ENCODE measurements at places on chromosomes 12 and 14.

- DNase-seq: no peak
Observed at GRCh38 chr14:83289390-83289789, 1755.7 kb upstream of the SEL1L start.

DNA sequence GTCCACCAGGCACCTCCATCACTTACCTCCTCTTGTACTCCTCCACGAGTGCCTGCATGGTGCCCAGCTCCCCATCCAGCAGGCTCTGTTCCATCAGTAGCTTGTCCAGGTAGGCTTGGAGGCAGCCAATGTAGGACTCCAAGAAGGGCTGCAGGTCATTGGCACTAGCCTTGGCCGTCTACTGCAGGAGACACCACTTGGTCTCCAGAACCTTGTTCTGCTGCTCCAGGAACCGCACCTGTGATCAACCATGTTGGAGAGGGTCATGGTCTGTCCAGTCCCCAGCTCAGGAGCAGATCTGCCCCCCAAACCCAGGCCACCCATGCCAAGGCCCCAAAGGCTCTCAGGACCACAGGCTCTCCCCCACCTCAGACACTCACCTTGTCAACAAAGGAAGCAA lies 23.9 kb downstream of the KRT76 start:
- no peak for DNase-seq

- DNase-seq: no peak
Observed at GRCh38 chr12:111368291-111368787, 556 bp downstream of the PHETA1 start.

DNA sequence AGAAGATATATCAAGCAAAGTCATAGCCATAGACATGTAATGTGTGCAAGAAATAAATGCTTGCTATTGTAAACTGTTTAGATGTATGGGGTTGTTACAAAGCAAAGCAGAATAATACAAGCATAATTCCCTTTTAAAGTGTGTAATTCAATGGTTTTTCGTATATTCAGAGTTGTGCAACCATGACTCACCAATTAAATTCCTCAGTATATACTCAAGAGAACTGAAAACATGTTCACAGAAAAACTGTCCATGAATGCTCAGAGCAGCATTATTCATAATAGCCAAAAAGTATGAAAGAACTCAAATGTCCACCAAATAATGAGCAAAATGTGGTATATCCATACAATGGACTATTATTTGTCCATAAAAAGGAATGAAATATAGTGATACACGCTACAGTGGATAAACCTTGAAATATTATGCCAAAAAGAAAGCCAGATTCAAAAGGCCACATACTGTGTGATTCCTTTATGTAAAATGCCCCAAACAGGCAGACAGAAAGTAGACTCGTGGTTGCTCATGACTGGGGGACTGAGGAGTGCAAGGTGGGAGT lies 9.3 kb downstream of the GXYLT1 start:
- no peak for DNase-seq

DNA sequence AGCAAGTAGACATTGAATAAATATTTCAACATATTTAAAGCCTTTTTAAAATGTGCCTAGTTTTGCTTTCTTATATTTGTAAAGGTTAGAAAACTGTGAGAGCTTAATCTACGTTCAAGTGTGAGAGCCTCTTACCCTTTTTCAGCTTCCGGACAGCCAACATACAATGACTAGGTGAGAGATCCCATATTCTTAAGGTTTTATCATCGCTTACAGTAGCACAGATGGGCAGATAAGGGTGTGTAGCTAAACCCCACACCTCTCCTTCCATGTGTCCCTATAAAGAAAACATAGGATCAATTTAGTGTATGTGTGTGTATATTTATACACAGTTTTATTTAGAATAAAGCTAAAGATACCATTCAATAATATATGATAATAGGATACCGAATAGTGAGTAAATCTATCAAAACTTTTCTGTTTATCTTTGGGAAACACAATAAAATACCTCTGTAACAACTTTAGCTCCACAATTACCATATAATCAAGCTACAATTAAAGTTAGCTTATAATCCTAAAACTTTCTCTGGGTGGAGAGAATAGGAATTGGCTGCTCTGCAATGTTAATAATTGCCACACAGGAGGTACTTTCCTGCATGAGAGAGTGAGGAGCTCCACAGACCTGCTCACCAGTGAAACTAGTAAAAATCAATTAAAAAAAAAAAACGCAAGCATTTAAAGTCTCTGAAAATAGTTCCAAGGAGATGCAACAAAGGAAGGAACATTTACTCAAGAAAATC lies 110.8 kb downstream of the EML5 start:
- DNase-seq: no peak

- no peak for DNase-seq
Observed at GRCh38 chr12:49979791-49980190, 7.0 kb downstream of the AQP6 start.

DNA sequence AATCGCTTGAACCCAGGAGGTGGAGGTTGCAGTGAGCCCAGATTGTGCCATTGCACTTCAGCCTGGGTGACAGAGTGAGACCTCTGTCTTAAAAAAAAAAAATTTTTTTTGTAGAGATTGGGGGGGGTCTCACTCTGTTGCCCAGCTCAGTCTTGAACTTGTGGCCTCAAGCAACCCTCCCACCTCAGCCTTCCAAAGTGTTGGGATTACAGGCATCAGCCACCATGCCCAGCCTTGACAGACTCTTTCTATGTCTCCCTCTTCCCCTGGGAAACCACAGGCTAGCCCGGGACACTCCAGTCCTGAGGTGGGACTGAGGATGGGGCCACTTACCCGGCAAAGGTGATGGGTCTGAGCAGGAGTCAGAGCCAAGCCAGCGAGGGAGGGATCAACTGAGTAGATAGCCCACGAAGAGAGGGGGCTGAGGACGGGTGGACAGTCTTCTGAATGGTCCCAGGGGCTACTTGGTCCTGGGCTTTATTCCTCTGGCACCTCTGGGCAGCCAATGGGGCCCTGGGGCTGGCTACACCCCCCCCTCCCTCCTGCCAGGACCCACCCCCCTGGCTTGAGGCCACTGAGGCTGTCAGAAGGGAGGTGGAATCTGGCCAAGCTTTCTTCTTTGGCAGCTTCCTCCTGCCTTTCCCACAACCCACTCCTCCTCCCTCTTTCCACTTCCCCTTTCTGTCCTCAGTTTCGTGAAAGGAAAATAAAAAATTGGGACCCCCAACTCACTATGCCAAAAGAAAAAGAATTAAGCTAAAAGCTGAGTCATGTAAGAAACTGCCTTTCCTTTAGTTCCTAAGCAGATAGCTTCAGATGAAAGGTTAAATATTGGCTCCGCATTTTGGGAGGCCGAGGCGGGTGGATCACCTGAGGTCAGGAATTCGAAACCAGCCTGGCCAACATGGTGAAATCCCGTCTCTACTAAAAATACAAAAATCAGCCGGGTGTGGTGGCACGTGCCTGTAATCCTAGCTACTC lies at the start of gene SDS:
Gene SDS, minus strand, starts transcription at position 453 of the 981 bp plus-strand sequence. CDS start 4,179 bp downstream, outside the sequence.
- DNase-seq: no peak

DNA sequence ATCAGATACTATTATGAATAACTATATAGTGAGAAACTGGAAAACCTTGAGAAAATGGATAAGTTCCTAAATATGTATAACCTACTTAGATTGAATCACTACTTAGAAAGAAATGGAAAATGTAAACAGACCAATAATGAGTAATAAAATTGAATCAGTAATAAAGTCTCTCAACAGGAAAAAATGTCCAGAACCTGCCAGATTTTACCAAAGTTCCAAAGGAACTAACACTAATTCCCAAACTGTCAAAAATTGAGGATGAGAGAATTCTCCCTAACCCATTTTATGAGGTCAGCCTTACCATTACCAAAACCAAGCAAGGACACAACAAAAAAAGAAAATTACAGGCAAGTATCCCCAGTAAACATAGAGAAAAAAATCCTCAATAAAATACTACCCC lies 272.0 kb downstream of the RPAP3 start:
- DNase-seq: no peak

DNA sequence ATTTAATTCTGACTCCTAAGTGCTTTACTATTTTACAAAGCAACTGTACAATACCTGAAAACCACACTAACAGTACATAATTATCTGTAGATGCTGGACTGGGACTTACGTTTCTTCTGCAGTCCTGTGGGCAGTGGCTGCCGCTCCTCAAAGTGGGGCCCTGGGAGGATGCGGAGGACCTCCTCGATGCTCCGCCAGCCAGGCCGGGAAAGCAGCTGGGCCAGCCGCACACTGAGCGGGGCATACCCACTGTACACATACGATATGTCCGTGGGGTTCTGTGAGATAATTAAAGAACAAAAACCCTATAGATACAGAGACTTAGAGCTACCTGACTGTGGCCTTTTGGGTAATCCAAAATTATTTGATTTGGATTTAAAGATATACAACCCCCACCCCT lies 6.8 kb upstream of the DIABLO start:
- DNase-seq: no peak

DNA sequence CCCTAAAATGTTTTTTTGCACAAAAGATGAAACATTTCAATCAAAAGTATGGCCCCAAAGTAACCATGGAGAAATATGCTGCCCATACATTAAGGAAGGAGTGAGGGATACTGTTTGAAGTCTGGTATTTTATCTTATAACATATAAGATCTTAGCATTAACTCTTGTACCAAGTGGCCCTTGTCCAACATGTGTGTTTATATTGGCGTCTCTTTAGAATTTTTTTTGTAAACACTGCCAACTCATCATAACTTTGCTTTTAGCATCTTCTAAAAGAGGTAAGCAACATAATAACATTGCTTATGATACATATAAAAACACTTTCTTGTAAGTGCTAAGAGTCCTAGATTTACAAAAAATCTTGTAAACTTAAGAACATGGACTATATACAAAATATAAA lies 419.7 kb downstream of the ADAMTS20 start:
- DNase-seq: no peak

DNA sequence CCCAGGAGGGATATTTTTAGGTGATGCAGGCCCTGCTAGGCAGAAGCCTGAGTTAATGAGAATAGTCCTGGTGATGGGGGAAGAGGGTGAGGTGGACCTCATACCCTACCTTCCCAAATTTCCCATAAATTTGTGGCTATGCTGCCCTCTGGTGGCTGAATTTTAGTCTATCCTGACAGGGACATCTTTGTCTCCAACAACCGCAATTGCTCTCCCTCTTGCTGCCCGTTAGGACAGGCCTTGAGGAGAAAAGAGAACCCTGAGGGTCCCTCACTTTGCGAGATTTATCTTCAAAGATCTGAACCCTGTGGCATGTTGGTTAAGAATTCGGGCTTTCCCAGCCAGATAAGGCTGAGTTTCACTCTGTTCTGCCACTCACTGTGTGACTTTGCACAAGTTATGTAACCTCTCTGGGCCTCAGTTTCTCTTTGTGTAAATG lies 9.8 kb upstream of the ZNF385A start:
- no peak for DNase-seq

- no peak for DNase-seq
Observed at GRCh38 chr12:40473962-40474361, 218.3 kb upstream of the CNTN1 start.

- no peak for DNase-seq
Observed at GRCh38 chr12:28192125-28192524, 1.9 kb downstream of the CCDC91 start.

- DNase-seq: no peak
Observed at GRCh38 chr12:67833602-67834001, 155.6 kb upstream of the IFNG-AS1 start.

DNA sequence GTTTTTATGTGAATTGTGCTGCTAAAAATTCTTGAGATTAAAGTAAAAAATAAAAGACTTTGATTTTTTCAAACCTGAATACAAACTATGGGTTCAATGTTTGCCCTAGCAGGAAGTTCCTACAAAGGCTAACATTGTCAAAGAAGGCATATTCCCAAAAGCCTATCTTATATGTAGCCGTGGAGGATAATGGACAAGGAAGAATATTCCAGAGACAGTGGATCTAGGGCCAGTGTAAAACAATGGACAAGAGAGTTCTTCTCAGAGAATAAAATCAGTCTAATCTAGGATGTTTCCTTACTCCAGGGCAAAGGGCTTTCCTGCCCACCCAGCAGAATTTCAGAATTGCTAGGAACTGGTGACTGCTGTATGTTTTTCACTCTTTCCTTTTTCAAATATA lies 359.2 kb upstream of the ATP2B1 start:
- no peak for DNase-seq

DNA sequence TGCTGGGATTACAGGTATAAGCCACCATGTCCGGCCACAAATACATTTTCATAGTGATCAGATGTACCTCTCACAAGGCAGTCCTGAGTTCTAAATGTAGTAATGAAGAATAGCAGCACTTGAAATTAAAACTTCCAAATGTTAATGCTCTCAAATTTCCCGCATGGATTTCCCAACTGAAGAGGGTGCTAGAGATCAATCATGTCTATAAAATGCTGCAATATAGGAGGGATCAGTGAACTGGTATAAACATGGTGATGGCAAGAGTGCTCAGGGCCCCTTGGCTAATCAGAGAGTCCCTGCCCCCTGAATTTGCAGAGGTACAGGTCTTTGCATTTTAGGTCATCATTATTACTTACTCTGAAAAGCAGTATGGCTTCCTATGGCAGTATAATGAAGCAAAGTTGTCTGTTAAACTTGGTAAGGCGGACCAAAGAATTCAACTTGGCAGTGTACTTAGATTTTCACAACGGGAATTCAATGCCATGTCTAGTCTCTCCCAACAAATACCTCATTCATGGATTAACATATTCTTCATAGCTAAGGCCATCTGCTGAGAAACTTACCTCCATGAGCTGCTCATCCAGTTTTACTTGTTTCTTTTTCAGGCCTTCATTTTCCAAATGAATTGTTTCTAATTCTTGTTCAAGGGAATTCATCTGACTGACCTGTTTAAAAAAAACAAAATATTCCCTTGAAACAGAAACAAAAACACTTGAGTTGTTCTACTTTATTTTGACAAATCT lies 67.0 kb upstream of the SAV1 start:
- DNase-seq: no peak

DNA sequence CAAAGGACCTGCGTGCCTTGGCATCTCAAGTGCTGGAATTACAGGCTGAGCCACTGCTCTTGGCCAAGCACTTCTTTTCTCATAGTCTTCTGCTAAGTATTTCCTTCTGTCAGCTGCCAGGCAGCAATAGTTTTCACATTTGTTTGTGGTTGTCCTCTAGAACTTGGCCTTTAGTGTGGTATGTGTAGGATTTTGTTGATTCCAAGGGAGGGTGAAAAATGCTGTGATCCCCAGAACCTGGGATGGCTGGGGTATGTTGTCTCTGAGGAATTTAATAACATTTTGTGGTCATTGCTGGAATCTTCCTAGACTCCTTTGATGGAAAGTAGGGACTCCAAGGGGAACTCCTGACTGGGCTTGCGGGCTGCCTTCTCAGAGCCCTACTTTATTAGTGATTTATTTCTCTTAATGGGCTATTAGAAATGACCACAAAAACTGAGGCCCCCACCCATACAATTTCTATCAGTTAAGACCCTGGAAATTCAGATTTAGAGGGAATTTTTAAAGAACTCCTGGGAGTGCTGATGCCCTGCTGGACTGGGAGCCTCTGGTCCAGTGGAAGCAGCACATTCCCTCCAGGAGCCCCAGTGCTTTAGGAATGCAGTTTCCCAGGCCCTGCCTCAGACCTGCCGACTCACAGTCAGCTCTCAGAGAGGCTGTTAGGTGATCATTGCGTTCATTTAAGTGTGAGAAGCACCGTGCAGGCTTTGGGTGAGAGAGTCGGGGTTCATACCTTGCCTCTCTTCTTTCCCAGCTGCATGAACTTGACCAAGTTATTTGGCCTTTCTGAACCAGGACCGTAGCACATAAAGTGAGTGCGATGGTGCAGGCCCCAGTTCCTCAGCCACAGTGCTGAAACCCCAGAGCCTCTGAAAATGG lies 22.7 kb downstream of the TRAF3 start:
- DNase-seq: no peak

GRCh38 chr14:32637582-32637981 lies 301.1 kb upstream of the NPAS3 start:
- DNase-seq: no peak

Data from stimulated activated CD4-positive, alpha-beta T cell treated with anti-CD3 and anti-CD28 coated beads, Interleukin-15, amount 100 ng/mL, for 1 hour (primary cell).